ENCODE measurements at places on chromosomes 12 and 14.
A peak's percentile ranks its signal among the peaks of the same experiment; 100 is the strongest.

DNA sequence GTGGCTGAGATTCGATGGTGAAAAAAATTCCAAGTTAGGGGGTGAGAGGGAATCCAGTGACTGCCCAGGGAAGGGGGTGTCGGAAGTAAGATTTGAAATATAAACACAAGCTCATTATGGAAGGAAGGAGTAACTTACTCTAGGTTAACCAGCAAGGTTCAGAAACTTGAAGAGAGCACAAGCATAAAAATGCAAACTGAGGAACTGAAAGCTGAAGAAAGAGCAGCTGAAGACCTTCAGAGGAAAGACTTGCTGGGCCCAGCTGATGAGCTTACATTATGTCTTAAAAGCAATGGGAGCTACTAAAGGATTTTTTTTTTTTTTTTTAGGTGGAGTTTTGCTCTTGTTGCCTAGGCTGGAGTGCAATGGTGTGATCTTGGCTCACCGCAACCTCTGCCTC lies 189.7 kb upstream of the GRIN2B start:
- no peak for DNase-seq

- no peak for DNase-seq
Observed at GRCh38 chr12:25438638-25439037, 114.4 kb downstream of the LMNTD1 start.

DNA sequence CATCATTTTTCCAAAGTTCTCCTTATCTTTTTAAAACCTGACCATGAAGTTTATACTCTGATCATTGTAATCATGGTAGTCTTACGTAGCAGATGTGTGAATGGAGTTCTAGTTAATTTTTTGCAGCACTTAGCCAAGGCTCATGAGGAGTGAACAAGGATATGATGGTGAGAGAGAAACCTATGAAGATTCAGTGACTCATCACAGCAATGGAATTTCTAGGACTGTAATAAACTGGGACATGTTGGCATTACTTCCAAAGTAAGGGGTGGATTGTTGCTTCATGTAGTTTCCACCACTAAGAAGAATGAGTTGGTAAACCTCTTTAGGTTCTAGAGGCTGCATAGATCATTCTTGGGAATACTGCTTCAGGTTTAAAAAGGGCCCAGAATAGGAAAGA lies 102.7 kb downstream of the LRRIQ1 start:
- no peak for DNase-seq

GRCh38 chr14:37972941-37973887 lies 234.5 kb upstream of the SSTR1 start:
- DNase-seq: no peak

GRCh38 chr12:42590330-42590934 lies 886 bp upstream of the PRICKLE1 start:
- peak; percentile 22 for DNase-seq

DNA sequence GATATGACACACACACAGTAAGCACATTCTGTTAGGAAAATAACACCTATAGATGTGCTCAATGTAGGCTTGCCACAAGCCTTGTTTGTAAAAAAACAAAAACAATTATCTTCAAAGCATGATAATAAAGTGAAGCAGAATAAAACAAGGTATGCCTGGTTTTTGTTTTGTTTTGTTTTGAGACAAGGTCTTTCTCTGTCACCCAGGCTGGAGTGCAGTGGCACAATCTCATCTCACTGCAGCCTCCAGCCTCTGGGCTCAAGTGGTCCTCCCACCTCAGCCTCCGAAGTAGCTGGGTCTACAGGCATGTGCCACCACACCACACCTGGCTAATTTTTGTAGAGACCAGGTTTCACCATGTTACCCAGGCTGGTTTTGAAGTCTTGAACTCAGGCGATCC lies 52.4 kb upstream of the MON2 start:
- DNase-seq: no peak

Data from NCI-H1105 (cell line).